NCI-H1417 (cell line): ENCODE measurements at places on chromosomes 6 and 20.

- no peak for DNase-seq
Observed at GRCh38 chr6:122200440-122200839, 199.0 kb upstream of the HSF2 start.

GRCh38 chr6:6916598-6916997 is 191.2 kb upstream of the RREB1 start:
- no peak for DNase-seq

GRCh38 chr6:143298071-143298470 is 152.4 kb downstream of the ADAT2 start:
- no peak for DNase-seq

DNA sequence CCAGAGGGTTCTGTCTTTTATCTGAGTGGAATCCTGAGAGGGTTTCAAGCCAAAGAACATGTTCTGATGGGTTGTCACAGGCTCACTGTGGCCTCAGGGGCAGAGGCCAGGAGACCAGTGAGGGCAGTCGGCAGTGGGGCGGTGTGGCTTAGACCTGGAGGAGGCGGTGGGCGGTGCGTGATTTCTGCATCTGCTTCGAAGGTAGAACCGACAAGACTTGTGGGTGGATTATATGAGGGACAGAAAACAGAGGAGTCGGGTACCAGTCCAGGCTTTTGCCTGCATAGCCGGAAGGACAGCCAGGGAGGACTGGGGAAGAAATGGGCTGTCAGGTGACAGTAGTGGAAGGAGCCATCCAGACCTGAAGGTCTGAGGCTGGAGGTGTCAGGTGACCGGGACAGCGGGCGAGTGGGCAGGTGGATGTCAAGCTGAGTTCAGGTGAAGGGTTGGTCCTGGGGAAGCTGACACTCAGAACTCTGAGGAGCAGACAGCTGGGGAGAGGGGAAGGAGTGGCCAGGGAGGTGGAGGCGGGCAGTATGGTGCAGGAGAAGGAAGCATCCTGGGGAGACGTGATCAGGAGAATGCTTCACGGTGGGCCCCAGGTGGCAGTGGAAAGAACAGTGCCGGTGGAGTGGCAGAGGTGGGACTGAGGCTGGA is 3.1 kb downstream of the CTSZ start:
- DNase-seq, result no peak

GRCh38 chr6:77292564-77293546 is 170.4 kb downstream of the HTR1B start:
- DNase-seq, result no peak
